Activated CD4-positive, alpha-beta T cell treated with anti-CD3 and anti-CD28 coated beads for 1 hour (primary cell): ENCODE measurements at places on chromosomes 1 and 21.

DNA sequence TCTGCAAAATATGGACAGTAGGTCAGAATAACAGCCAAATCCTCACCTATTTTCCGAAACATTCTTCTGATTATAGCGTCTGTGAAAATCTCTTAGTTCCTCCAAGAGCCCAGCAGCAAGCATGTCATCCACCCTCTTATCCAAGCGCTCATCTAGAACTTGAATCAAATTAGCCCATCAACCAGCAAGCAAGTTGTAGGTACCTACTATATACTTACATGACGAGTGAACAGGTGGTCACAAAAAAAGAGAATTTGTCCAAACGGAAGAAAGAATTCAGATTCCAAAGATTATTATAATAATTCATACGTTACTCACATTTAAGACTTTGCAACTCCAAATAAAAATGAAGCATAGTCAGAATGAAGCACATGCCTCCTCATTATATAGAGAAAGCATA lies 35.4 kb downstream of the TRIT1 start:
- DNase-seq, result no peak

DNA sequence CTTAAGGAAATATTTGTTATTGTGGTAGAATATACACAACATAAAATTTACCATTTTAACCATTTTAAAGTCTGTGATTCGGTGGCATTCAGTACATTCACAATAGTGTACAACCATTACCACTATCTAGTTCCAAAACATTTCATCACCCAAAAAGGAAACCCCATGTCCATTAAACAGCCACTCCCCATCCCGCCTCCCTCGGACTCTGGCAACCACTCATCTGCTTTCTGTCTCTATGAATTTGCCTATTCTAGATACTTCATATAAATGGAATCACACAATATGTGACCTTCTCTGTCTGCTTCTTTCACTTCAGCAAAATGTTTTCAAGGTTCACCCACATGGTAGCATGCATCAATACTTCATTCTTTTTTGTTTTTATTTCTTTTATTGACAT lies 51.3 kb downstream of the PTP4A2 start:
- DNase-seq, result no peak

- no peak for DNase-seq
Measured at GRCh38 chr1:90504509-90504908, 212.6 kb downstream of the BARHL2 start.

- no peak for DNase-seq
Measured at GRCh38 chr1:24868016-24868875, 61.8 kb downstream of the RUNX3 start.

- no peak for DNase-seq
Measured at GRCh38 chr1:227994632-227995300, 12.0 kb upstream of the WNT3A start.

DNA sequence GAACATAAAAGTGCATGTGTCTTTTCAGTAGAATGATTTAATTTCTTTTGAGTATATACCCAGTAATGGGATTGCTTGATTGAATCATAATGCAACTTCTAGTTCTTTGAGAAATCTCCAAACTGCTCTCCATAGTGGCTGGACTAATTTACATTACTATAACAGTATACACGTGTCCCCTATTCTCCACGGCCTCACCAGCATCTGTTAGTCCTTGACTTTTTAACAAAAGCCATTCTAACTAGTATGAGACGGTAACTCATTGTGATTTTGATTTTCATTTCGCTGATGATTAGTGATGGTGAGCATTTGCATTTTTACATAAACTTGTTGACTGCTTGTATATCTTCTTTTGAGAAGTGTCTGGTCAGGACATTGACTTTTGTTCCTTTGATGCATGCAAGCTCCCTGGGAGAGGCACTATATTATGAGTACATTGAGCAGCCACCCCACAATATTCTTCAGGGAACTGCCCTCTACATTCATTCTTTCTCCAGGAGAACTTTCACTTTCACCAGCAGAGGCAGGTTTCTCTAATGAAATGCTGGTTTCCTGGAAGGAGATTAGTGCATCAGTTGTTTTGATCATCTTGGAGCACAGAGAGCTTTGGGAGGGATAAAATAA lies 51.9 kb upstream of the LPGAT1 start:
- DNase-seq, result no peak

- DNase-seq, result peak; percentile 66
Measured at GRCh38 chr1:84781946-84782771, 91.9 kb upstream of the SSX2IP start.

GRCh38 chr21:41651406-41651805 lies 115.4 kb downstream of the RIPK4 start:
- no peak for DNase-seq

- no peak for DNase-seq
Measured at GRCh38 chr1:202880961-202881460, 7.9 kb downstream of the RABIF start.

DNA sequence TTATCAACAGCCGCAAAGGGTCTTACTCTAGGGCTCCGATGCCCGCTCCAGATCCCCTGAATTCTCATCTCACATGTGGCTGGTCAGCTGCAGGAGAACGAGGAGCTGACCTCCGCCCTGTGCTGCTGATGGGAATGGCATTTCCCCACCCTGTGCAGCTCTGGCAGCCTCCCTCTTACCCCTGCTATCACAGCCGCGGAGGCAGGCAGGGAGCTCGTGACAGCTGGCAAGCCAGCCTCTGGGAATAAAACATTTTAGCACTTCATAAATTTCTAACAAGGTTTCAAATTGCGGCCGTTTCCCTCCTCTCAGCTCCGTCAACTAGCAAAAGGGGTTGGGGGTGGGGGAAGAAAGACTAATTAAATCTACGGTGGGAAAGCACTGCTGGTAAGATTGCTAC lies 81.1 kb downstream of the DSCAM start:
- no peak for DNase-seq

DNA sequence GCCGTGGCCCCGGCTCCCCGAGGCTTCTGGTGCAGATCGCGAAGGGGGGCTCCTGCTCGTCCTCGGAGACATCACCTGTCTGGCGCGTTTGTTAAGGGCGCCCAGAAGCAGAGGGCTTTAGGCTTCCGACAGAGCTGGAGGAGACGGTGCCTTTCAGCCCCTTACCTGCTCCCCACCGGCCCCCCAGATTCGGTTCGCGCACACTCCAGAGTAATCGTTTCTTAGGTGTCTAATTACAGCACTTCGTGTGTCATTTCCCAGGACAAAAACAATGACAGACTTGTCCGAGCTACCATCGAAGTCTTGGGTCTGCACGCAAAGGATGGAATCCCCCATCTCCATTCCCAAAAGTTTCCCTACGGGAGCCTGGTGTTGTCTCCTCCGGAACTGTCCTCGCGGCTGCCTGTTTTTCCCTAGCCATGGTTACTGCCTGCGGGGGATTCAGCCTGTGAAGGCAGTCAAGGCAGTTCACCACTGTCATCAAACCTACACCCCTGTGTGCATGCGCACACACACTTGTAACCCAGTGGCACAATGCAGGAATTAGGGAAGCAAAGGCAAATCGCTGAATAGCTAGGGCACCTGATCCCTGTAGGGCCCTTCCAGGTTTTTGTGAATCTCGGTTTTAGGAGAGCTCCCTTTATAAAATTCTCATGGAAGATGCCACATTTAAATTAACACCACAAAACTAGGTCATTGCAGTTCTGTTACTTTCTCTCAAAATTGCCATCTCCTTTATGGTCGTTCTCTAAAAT lies 738 bp upstream of the CDC42BPA start:
- DNase-seq, result no peak

GRCh38 chr1:237736372-237737029 lies 154.2 kb downstream of the ZP4 start:
- DNase-seq, result no peak

DNA sequence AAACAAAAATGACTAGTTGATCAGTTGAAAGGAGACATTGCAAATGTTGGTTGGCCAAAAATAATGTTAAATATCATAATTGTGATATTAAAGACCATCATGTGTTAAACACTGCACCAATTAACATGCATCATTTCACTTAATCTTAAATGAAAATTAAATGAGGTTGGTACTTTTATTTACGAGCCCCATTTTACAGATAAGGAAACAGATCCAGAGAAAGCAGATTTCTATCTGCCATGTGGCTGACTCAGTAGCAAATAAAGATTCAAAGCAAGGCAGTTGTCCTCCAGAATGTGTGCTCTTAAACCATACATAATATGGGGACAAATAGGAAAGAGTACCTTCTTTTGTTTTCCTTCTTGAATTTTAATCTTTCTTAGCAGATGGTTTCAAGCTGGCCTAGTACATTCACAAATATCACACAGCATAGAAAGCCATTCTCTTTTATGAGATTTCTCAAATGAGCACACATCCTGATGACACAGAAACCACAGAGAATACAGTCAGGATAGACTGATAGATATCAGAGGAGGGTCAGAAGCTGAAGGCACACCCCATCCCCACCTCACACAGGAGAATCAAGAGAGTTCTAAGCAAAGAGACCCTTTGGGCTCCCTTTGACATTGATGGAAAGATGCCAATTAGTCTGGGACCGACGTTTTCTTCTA lies 647.9 kb upstream of the CAMK1G start:
- DNase-seq, result no peak

GRCh38 chr1:55309053-55309452 lies 93.9 kb upstream of the USP24 start:
- no peak for DNase-seq

DNA sequence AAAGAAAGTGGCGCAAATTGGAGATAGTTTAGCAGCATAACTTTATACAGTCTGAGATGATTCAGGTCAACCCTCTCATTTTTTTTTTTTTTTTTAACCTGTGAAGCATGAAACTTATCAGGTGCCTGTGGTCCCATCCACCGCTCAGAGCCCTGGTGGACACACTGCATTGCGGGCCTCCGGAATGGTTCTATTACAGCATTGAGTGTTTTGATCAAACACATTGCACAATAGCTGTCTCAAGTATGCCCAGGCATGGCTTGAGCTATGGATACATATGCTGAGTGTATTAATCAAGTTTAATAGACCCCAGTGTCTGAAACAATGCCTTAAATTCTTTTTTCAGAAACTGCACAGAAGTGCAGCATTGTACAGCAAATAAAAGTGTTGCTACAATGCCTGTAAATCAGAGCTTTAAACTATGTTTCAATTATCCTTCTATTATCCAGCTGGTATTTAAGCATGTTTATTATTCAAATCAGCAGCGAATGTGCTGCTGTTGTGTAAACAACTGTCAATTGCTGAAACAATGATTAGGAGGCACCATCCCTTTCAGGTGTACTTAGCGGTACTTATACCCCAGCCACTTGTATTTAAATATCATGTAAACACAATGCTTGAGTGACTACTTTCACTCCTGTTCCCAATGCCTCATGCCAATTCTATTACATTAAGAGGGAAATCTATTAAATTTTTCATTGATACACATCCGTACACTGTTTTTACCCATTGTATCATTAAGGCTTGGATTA lies 456.6 kb downstream of the RPS6KC1 start:
- no peak for DNase-seq

GRCh38 chr1:74728736-74729135 lies 4.1 kb downstream of the CRYZ start:
- no peak for DNase-seq

GRCh38 chr1:182616130-182617013 lies 12.2 kb upstream of the RGS16 start:
- DNase-seq, result peak; percentile 55

- DNase-seq, result no peak
Measured at GRCh38 chr1:190046231-190046630, 431.4 kb downstream of the BRINP3 start.

DNA sequence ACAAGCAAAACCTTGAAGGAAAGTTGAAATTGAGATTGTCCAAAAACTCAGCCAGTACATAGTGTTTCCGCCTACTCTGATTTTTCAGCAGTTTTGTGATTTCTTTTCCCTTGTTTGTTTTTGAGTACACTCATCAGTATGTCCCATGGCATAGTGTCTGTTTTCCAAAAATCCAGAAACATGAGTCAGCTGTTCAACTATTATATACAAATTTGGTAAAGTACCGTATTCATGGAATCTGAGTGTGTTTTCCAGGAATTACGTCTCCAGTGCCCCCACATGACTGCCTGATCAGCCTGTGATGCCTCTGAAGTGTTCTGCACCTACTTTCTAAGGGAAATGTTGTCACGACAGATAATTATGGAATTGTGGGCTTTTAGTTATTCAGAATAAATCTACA lies 186.8 kb downstream of the LTN1 start:
- DNase-seq, result no peak

DNA sequence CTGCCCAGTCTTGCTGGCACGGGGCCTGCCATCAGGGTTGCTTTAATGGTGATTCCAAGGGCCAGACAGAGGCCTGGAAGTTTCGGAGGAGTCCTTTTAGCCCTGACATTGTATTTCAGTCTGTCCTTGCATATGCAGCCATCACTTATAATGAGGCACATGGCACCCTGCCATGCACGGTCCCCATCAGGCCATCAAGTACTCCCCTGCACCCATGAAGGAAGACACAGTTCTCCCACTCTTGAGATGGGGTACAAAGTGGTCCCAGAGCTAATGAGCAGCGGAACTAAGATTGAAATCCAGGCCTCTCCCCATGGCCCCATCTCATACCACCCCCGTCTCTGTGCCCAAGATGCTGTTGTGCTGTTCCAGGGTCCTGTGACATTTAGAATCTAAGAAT lies 596.6 kb downstream of the PTPRU start:
- DNase-seq, result no peak

- DNase-seq, result no peak
Measured at GRCh38 chr1:19321071-19321470, 8.9 kb downstream of the SLC66A1 start.

DNA sequence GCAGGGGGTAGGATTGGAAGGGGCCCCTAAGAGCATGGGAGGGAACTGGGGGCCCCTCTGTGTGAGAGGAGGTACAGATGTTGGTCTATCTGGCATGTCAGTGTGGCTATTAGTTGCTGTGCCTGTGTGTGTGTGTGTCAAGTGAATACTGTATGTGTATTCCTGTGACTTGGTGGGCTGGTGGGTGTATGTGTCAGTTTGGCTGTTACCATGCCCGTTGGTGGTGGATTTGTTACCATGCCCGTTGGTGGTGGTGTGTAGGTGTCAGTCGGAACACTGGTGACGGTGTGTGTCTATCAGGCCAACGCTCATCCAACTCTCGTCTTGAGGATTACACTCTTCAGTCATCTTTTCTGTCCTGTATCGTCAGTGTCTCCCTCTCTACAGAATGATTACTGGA lies 22.6 kb downstream of the TFAP2E start:
- no peak for DNase-seq

DNA sequence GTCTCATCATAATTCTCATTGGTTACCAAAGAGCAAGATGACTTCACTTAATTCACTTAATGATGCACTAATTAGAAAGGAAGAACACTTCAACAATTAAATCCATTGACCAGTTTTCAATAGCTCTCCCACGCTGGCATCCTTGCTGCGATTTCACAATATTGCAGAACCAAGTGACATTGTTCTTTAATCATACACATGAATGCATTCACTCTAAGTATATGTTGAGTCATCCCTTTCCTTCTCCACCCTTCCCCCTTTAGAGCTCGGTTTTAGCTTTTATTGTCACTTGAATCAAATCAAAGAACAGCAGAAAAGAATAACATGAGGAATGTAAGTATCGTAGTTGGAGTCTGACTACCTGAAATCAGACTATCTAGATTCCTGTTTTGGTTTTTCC lies 233.6 kb upstream of the FMN2 start:
- DNase-seq, result no peak

DNA sequence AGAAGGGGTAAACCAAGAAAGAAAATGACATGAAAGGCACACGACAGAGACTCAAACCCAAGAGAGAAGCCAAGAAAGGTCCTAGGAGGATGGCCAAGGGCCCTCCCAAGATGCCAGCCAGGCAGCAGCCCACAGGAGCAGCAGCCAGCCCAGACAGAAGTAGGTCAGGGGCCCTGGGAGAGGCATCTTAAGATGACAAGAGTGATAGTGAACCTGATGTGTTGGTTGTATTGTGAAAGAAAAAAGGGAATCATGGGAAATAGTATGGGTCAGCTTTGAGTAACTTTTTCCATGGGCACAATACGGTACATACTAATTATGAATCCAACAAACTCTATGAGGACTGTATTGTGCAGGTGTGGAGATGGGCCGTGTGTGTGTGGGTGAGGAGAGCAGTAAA lies 3.3 kb downstream of the CCSAP start:
- DNase-seq, result no peak
